Anterior cingulate cortex (tissue), 58 donors: ENCODE measurements at places on chromosomes 3 and 15.

DNA sequence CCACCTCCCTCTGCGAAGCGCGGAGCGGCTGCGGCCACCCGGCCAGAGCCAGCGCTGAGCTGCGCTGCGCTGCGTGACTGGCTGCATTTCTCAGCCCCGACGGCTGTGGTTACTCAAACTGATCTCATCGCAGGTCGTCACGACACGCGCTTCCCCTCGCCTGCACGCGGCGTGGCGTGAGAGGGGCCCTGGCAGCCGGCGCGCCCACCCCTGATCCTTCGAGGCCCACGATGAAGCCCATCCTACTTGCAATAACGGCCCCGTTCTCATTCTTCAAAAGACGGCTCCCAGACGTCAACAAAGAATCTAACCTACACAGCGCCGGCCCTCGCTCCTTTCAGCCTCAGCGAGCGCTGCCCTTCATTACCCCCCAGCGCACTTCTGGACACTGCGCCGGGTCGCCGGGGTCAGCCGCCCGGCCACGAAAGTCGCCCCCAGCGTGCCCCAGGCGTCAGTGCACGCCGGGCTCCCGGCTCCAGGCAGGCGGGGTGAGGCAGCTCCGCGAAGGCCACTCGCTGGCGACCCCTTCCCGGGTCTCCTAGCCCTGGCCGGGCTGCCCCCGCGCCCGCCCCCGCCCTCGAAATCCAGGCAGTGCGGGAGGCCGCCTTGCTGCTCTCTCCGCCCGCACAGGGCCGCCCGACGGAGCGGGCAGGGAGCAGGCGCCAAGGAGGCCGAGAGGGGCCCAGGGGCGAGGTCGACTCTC is 9.9 kb upstream of the LEKR1 start:
- DNase-seq: peak; percentile 40

GRCh38 chr3:133512416-133513089 is 60.9 kb upstream of the CDV3 start:
- DNase-seq: no peak

DNA sequence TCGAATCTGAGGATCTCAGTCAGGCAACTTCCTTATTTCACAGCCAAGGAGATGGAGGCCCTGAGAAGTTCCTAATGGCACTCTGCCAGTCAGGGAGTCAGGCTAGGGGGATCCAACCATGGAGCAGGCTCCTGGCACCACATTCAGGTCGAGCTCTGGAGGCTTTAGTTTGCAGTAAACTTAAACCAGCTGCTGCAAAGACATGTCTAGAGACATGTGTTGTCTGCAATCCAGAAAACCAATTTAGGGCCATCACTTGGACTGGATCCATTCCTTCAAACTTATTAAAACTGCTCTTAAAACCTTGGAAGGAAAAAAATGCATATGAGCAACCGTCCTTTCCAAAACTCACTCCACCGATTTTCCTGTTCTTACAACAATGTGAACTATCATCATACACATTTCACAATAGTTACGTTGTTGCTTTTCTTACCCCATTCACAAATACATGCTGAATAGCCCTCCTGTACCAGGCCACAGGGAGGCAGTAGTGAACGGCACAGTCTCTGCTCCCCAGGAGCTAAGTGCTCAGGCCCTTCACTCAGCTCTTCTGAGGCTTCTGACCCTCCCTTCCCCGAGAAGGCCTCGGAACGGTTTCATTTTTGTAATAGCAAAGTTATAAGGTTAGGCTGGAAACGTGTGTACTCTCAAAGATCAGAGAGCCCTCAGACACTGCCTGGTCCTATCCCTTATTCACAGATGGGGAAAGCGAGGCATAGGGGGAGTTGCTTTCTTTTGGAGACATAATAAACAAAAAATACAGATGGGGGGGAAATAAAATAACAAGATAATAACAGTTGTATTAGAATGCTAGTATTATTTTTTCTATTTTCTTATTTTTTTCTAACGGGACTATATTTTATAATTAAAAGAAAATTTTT is 20.1 kb downstream of the RFT1 start:
- DNase-seq: no peak

- DNase-seq: no peak
Measured at GRCh38 chr3:123953735-123954134, 7.3 kb downstream of the CCDC14 start.

- no peak for DNase-seq
Measured at GRCh38 chr3:190429681-190430080, 20.0 kb downstream of the TMEM207 start.

- DNase-seq: no peak
Measured at GRCh38 chr15:70271422-70272088, 173.8 kb upstream of the TLE3 start.

DNA sequence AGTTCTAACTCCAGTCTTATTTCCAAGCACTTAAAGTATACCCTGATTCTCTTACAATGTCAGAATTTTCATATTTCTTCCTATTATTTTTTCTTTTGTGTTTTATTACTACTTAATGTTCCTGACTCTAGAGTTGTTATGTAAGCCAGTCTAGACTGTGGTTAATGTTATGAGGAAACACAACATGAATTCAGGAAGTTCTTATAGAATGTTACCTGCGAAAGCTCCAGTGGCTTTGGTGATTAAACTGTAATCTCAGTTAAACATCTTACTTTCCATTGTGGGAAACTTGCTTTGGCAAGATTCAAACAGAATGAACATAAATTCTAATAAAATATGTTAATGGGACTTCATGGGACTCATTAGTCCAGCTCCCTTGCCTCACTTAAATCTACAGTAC is 36.6 kb upstream of the CHL1 start:
- DNase-seq: no peak

- DNase-seq: no peak
Measured at GRCh38 chr3:98021830-98022560, 13.1 kb downstream of the GABRR3 start.

- no peak for DNase-seq
Measured at GRCh38 chr15:34621675-34622074, 38.2 kb upstream of the GOLGA8B start.

GRCh38 chr15:41790169-41790568 is 15.9 kb downstream of the MAPKBP1 start:
- DNase-seq: no peak

- DNase-seq: no peak
Measured at GRCh38 chr3:54578417-54578816, 349.4 kb downstream of the LRTM1 start.

DNA sequence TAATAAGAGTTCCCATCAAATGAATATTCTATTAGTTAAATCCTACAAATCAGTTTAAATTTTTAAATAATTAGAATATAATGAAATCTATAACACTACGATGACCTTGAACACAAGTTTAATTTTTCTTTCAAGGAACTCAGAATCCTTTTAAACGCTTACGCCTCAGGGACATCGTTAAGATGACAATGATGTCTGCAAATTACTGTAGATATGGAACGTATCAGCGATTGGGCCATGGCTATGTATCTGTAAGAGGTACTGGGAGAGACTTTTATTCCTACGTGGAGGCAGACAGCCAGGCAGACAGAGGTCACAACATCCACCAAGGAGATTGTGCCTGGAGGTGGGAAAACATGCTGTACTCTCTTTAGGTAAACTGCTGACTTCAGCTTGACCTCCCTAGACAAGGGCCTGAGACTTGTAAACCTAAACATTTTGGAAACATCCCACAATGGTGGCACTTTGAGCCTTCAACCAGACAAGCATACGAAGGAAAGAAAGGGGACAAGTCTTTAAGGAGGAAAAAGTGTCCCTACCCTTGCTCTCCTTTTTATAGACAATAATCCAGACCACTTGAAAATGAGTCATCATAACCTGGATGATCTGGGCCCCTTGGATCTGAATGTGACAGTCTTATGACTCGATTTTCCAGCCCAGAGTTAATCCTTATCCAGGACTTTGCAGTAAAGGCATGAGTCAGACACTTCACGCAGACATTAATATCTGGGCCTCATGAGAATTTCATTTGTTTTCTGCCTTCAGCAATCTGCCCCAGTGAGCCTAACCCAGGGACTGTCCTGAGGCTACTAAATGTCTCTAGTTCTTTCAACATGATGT is 6.8 kb upstream of the LDHAL6B start:
- no peak for DNase-seq

- no peak for DNase-seq
Measured at GRCh38 chr3:41044523-41044922, 154.8 kb upstream of the CTNNB1 start.

GRCh38 chr15:70093481-70094319 is 4.0 kb downstream of the TLE3 start:
- DNase-seq: no peak

DNA sequence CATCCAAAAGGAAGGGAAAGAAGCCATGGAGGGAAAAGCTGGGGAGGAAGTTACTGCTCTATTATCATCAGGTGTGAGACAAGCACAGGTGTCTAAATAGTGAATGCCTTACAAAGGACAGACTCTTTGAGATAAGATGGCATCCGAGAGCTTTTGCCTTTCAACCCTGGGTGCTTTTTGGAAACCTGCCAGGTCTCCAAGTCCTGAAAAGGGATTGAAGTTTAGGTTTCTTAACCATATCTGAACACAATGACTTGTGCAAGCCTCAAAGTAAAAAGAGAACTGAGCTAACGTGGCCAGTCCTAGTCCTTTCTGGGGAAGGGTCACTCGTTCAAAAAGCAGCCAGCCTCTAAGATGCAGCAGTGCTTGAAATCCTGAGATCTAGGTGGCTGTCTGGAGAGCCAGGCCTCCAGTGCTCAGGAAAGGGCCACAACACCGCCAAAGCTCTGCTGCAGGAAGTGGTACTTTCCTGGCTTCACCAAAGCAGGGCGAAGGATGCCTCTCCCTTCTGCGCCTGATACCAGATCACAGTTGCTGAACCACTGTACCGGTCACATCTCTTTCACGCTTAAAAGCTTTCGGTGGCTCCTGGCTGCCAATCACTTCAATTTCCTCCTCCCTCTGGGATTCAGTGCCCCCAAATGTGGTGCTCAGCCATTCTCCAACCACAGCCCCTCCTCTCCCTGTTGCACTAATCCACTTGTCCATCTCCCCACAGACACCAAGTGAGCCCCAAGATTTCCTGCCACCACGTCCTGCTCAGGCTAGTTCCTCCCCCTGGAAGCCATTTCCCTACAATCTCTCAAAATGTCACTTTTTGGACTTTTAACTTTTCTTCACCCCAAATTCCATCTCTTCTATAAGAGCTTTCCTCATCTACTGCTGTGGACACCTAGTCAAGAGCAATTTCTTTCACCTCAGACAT is 104.1 kb upstream of the LPP start:
- no peak for DNase-seq

GRCh38 chr15:58401991-58402649 is 29.7 kb upstream of the LIPC start:
- DNase-seq: no peak

GRCh38 chr15:70702584-70702983 is 60.8 kb downstream of the UACA start:
- no peak for DNase-seq

- DNase-seq: no peak
Measured at GRCh38 chr15:93527374-93528050, 438.5 kb upstream of the RGMA start.

GRCh38 chr3:49869525-49870126 is at the start of gene CAMKV:
Gene CAMKV, minus strand, starts transcription at chr3:49869906. Its CDS starts 7,518 bp downstream, at chr3:49862388.
- no peak for DNase-seq
